ENCODE measurements at places on chromosomes 3 and 15. TPM values are rescaled to one million over a fixed set of nuclear protein-coding genes. Genes with fewer than 3 reads are reported as not detected.

DNA sequence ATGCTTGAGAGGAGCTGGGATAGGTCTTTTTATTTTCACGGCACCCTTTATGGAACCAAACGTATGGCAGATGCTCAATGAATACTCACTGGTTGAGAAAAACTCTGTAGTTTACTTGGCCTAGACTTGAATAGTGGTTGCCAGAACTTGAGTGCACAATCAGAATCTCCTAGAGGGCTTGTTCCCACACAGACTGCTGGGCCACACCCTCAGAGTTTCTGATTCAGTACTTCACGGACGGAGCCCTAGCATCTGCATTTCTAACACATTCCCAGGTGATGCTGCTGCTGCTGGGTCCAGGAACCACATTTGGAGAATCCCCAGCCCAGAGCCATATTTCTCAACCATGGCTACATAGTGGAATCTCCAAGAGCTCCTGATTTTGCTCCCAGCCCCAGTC is 24.6 kb downstream of the CA12 start:
- no peak overlapping the region for H3K4me3 ChIP-seq
- H3K27ac ChIP-seq, result no peak overlapping the region
- no peak for DNase-seq
- H3K27me3 ChIP-seq, result no peaks in the 10 kb centered on the region
- H3K4me1 ChIP-seq, result no peaks in the 10 kb centered on the region

DNA sequence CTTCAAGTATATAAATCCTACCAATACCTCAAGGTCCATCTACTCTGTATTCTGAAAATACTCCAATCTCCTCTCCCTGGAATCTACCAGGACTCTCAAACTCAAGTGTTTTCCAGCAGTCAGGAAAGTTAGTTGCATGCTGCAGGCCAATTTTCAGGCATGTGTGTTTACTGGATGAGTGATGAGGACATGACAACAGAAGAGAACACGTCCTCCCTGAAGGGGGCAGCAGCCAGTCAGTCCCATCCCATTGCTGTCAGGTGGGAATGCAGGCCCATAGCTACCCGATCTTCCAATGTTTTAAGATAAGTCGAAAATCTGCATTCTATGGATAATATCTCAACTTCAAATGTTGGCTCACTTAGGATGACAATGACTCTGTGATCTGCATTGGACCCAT is 496.2 kb downstream of the FHIT start:
- H3K4me1 ChIP-seq, result no peaks in the 10 kb centered on the region
- no peaks in the 10 kb centered on the region for H3K27me3 ChIP-seq
- no peak overlapping the region for H3K27ac ChIP-seq
- no peak overlapping the region for H3K4me3 ChIP-seq
- H3K36me3 ChIP-seq, result no peaks in the 10 kb centered on the region

DNA sequence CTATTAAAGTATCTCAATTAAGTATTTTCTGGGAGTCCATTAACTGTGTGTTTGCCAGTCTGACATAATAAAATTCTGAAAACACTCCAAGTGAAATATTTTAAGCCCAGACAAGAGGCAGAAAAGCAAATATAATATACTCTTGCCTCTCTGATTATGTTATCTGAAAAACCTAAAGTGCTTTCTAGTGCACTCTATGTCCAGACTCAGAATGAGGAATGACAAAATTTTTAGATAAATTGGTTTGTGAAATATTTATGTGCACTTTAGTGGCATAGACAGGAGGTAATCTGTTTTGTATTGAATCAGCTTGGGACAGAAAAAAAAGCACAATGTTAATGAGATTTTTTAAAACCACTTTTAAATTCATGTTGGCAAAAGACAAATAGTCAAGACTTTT is 508.2 kb upstream of the SUCLG2 start:
- no peaks in the 10 kb centered on the region for H3K36me3 ChIP-seq
- H3K4me1 ChIP-seq, result no peaks in the 10 kb centered on the region
- no peaks in the 10 kb centered on the region for H3K27me3 ChIP-seq

- H3K4me3 ChIP-seq, result no peak overlapping the region
- H3K4me1 ChIP-seq, result no peaks in the 10 kb centered on the region
Observed at GRCh38 chr3:133237380-133237779, 162.5 kb upstream of the BFSP2 start.

GRCh38 chr3:37862219-37862902 is 681 bp downstream of the CTDSPL start:
- H3K4me1 ChIP-seq, result peaks cover 17% of the 10 kb centered on the region
- no peak overlapping the region for H3K27ac ChIP-seq
- DNase-seq, result no peak
- no peaks in the 10 kb centered on the region for H3K36me3 ChIP-seq
- peaks cover 11% of the 10 kb centered on the region for H3K27me3 ChIP-seq

GRCh38 chr3:123584284-123584987 is 417 bp downstream of the HACD2 start:
- DNase-seq, result no peak
- peak overlapping the region; percentile 95 for H3K27ac ChIP-seq
- peaks cover 13% of the 10 kb centered on the region for H3K4me1 ChIP-seq
- no peaks in the 10 kb centered on the region for H3K27me3 ChIP-seq
- peak overlapping the region; percentile 83 for H3K4me3 ChIP-seq

DNA sequence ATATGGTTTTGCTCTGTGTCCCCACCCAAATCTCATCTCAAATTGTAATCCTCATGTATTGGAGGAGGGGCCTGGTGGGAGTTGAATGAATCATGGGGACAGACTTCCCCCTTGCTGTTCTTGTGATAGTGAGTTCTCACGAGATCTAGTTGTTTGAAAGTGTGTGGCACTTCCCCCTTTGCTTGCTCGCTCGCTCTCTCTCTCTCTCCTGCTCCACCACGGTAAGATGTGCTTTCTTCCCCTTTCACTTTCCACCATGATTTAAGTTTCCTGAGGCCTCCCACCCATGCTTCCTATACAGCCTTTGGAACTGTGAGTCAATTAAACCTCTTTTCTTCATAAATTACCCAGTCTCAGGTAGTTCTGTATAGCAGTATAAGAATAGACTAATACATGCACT is 60.7 kb downstream of the GSK3B start:
- H3K27me3 ChIP-seq, result no peaks in the 10 kb centered on the region
- H3K4me3 ChIP-seq, result no peak overlapping the region
- no peaks in the 10 kb centered on the region for H3K4me1 ChIP-seq

- peaks cover 20% of the 10 kb centered on the region for H3K36me3 ChIP-seq
- H3K27ac ChIP-seq, result no peak overlapping the region
- DNase-seq, result no peak
- H3K4me3 ChIP-seq, result no peak overlapping the region
Observed at GRCh38 chr15:92163641-92164040, 230.0 kb upstream of the ST8SIA2 start.

DNA sequence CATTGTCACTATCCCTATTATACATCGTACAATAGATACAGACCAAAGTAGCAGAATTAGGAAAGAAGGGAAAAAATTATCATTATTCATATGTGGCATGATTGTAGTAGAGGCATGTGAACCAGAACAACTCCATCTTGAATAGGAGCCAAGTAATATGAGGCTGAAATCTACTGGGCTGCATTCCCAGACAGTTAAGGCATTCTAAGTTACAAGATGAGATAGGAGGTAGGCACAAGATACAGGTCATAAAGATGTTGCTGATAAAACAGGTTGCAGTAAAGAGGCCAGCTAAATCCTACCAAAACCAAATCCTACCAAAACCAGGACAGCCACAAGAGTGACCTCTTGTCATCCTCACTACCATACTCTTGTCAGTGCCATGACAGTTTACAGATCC is 1035.4 kb upstream of the SEMA6D start:
- no peaks in the 10 kb centered on the region for H3K27me3 ChIP-seq
- H3K4me1 ChIP-seq, result no peaks in the 10 kb centered on the region
- H3K27ac ChIP-seq, result no peak overlapping the region

GRCh38 chr3:153052096-153052460 is 109.9 kb upstream of the RAP2B start:
- no peaks in the 10 kb centered on the region for H3K4me1 ChIP-seq
- no peaks in the 10 kb centered on the region for H3K36me3 ChIP-seq
- no peaks in the 10 kb centered on the region for H3K27me3 ChIP-seq

DNA sequence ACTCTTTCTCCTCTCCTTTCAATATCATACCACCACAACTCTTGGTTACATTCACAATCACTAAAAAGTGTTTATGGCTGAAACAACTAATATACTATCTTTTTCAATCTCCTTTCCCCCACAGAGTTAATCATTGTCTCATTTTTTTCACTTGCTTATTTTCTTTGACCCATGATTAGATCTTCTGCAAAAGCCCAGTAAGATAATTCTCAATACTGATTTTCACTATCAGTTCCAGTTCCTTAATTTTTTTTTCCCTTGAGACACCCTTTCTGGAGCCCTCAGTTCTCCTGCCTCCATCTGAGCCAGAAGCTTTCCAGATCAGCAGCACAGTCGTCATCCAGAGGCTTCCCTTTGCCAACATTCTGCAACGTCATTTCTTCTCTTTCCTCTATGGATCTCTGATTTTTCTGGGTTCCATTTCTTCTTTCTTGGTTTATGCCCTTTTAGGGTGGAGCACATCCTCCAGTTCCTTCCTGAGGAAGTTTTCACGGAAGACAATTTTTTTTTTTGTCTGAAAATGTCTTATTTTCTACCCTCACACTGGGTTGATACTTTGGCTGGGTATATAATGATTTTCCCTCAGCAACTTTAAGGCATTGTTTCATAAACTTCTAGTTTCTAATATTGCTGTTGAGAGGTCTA is 88.7 kb upstream of the C15orf39 start:
- no peak overlapping the region for H3K4me3 ChIP-seq
- no peaks in the 10 kb centered on the region for H3K27me3 ChIP-seq
- H3K27ac ChIP-seq, result peak overlapping the region; percentile 27
- no peak for DNase-seq

GRCh38 chr15:40691737-40692136 is 3.2 kb upstream of the RAD51 start:
- H3K27me3 ChIP-seq, result no peaks in the 10 kb centered on the region
- H3K4me3 ChIP-seq, result no peak overlapping the region
- DNase-seq, result no peak
- no peak overlapping the region for H3K27ac ChIP-seq
- H3K4me1 ChIP-seq, result peaks cover 19% of the 10 kb centered on the region
- H3K36me3 ChIP-seq, result peaks cover 6% of the 10 kb centered on the region

- no peaks in the 10 kb centered on the region for H3K27me3 ChIP-seq
- H3K36me3 ChIP-seq, result peaks cover 27% of the 10 kb centered on the region
- no peak for DNase-seq
- no peak overlapping the region for H3K4me3 ChIP-seq
Observed at GRCh38 chr15:83014205-83014653, 2.8 kb upstream of the C15orf40 start.

GRCh38 chr15:65209701-65210643 is 1.3 kb downstream of the CILP start:
- DNase-seq, result no peak
- no peaks in the 10 kb centered on the region for H3K4me1 ChIP-seq

DNA sequence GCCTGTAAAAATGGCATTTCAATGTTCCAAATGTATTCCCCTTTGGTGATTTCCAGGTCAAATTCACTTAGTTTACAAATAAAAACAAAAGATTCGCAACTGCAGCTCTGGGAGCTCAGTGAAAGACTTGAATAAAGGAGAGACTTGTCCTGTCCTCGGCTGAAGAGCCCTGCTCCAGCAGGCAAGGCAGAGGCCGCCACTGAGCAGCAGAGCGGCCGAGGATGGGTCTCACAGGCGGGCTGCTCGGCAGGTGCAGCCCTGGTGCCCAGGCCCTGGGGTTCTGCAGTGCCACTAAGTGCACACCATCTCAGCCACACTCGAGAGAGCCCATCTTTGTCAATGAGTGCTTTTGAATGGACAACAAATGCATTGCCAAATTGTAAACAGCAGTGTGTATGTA is 856.2 kb downstream of the AGBL1 start:
- no peak for DNase-seq
- H3K4me3 ChIP-seq, result no peak overlapping the region
- H3K27me3 ChIP-seq, result no peaks in the 10 kb centered on the region
- no peak overlapping the region for H3K27ac ChIP-seq
- no peaks in the 10 kb centered on the region for H3K4me1 ChIP-seq
- H3K36me3 ChIP-seq, result no peaks in the 10 kb centered on the region

DNA sequence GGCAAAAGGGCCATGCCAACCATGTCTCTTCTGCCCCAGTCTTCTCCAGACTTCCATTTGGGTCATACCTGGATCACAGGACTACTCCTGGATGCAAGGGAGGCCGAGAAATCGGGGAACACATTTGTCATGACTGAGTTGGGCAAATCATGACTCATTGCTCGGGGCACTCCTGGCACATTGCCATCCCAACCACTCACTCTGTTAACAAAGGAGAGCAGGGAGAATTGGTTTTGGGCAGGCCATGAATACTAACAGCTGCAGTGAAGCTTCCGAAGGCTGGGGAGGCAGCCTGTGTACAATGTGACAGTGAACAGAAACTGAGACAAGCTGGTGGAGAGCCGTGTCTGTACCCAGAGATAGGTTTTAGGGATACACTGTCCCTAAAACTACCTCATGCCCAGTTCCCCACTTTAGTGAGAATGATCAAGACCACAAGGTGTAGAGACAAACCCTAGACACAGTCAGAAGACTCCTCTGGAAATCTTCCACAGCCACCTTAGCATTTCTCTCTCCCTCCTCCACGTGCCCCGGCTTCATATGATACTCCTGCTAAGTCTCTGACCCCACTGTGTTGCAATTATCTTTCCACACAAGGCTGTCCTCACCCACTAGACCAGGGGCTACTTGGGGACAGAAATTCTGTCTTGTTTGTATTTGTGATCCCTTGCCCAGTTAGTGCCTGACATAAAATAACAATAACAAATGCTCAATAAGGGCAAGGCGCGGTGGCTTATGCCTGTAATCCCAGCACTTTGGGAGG is 10.5 kb upstream of the BUB1B start:
- H3K36me3 ChIP-seq, result no peaks in the 10 kb centered on the region
- H3K27ac ChIP-seq, result no peak overlapping the region
- H3K4me1 ChIP-seq, result no peaks in the 10 kb centered on the region
- no peak overlapping the region for H3K4me3 ChIP-seq
- DNase-seq, result no peak

- H3K27ac ChIP-seq, result no peak overlapping the region
- no peak for DNase-seq
- H3K27me3 ChIP-seq, result no peaks in the 10 kb centered on the region
- H3K4me1 ChIP-seq, result peaks cover 8% of the 10 kb centered on the region
- H3K4me3 ChIP-seq, result no peak overlapping the region
Observed at GRCh38 chr3:120416868-120417267, 33.9 kb downstream of the FSTL1 start.

- H3K4me3 ChIP-seq, result no peak overlapping the region
- H3K27me3 ChIP-seq, result no peaks in the 10 kb centered on the region
- no peak overlapping the region for H3K27ac ChIP-seq
- H3K36me3 ChIP-seq, result peaks cover 11% of the 10 kb centered on the region
Observed at GRCh38 chr3:161064413-161064812, 40.7 kb downstream of the B3GALNT1 start.

CELF6 gene
- 3.2 TPM for total RNA-seq

CADM2 gene
- not detected for total RNA-seq

MCF2L2 gene
- total RNA-seq, result 4.9 TPM

DNAH12 gene
- 0.21 TPM for total RNA-seq

PLCL2 gene
- total RNA-seq, result 71.5 TPM

HDC gene
- 9.5 TPM for total RNA-seq

ZCWPW2 gene
- total RNA-seq, result 0.43 TPM

PPP1R14D gene
- not detected for total RNA-seq

FHIT gene
- total RNA-seq, result 2.7 TPM

PARP16 gene
- total RNA-seq, result 19.3 TPM

MESP1 gene
- 2.9 TPM for total RNA-seq

CLSTN2 gene
- total RNA-seq, result 0.05 TPM

NAALADL2 gene
- total RNA-seq, result not detected

ALDH1A3 gene
- total RNA-seq, result not detected
